ENCODE measurements at places on chromosomes 13 and 19.

DNA sequence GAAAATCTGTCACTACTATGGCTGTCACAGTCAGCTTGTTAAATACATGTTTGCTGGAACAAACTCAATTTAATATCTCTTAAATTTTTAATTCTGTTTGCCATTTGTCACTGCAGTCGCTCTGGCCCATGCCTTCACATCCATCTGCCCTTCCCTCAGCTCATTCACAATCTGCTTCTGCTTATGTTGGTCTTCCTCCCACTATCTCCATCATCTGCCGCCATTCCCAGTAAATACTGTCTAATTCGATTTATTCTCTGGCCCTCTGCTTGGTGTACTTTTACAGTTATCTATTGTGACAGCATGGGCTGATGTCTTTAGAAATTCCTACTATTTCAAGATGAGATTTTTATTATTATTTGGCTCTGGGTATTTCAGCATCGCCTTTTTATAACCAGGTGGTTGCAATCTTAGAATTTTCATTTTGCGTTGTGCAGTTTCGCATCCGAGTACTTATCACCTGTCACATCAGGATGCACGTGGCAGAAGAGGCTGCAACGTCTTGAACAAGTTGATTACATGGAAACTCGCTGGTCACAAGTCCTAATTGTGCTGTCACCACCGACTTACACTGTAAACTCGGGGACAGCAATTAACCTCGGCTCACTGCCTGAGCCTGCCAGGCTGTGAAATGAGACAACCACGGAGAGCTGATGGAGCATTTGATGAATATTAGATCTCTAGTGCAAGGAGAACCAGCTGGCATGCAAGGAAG is 158.4 kb downstream of the MYO16 start:
- DNase-seq = no peak

GRCh38 chr13:83211301-83211700 is 671.0 kb downstream of the SLITRK1 start:
- DNase-seq = no peak

DNA sequence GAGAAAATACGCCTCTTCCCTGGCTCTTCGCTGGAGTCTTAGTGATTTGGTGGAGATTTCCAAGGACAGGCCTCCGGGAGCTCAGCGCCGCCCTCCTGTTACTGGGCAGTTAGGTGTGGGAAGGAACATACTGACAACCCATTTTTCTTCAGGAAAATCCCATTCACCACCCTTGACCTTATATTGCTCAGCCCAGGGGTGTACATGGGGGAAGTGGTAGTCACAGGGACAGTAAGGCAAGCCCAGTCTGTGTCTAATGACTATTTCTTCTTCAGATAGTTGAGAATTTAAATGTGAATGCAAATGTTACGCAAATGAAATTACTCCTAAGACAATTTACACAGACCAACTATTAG is 119.4 kb downstream of the UQCRFS1 start:
- no peak for DNase-seq

- DNase-seq = no peak
These were observed at the start of gene FBN3 for GRCh38 chr19:8149261-8150094. TSS of gene FBN3 (minus strand) at chr19:8149592. CDS start at chr19:8147480, 2,112 bp downstream.

DNA sequence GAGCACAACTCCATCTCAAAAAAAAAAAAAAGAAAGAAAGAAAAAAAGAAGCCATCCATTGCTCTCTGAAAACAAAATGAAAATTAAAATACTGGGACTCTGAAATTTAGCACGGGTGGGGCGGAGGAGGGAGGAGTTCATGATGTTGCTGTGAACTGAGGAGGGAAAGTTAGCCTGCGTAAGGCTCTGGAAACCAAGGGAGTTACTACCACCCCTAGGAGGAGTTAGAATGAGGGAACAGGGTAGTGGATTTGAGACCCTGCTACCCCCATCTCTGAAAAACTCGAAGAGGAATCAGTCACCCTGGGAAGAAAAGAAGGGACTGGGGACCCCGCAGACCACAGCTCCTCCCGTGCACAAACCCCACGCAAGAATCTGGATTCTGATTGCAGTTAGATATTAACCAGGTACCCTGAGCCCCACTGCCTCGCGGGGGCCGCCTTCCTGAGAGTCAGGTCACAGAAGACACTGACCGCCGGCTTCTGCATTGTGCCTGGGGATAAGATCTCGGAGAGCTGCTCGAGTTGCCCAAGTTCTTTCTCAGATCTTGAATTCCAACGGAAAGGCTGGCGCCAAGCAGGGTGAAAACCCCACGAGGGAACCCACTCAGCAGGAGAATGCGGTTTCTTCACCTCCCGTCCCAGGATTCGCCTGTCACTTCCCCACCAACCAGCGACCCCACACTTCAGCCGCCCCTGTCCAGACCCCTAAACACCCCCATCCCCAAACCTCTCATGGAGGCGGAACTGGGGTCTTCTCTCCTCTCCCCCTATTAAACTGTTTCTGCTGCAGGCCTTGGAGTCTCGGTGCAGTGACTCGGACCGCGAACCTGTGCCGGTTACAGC is 870 bp downstream of the ZNF442 start:
- DNase-seq = peak; percentile 12

DNA sequence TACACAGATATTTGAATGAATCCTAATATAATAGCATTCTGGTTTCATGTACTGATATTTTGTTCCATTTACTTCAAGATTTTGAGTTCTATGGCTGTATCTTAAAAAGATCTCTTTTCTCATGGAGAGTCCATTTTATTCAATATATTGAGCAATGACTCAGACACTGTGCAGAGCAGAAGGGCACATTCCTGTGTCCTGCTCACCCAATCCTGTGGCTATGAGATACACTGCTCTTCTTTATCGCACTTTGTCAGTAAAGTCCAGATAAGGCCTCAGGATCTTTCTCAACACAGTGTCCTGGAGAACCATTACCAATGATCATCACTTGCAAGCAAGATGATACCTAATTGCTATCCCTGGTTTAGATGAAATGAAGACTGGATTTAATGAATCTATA is 155.0 kb downstream of the CYSLTR2 start:
- DNase-seq = no peak

- no peak for DNase-seq
These were observed 5.7 kb downstream of the IRGC start for GRCh38 chr19:43721469-43722048.

DNA sequence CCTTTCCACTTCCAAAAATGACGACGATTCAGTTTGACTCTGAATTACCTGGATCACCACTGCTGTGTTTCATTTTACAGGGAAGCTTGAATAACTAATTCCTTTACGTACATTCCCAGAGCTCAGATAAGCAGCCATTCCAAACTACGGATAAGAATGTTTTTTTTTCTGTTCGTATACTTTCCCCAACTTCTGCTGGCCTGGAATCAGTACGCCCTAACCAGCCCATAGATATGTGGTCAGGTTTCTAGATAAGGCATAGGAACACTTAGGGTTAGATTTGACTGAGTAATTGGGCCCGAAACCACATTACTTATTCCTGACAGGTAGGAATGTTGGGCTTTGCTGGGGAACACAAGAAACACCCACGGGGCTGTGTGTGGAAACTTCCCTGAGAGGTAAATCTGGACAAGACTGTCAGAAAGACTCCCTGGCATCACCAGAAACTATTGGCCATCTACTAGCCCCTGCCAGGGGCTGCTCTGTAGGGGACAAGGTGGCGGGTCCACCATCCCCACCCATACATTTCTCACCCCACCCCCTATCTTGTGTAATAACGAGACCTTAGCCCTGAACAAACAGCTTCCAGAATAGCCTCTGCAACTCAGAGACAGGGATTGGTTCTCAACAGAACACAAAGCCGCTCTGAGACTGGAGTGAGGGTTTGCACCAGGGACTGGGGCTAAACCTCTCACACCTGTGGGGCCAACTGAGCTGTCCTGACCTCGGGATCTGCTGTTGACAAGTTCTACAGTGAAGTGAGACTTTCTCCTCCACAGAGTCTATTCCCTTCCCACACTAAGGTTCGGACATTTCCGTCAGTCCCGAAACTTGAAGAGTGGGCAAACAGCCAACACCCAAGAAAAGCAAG is 15.6 kb downstream of the RHPN2 start:
- DNase-seq = no peak

DNA sequence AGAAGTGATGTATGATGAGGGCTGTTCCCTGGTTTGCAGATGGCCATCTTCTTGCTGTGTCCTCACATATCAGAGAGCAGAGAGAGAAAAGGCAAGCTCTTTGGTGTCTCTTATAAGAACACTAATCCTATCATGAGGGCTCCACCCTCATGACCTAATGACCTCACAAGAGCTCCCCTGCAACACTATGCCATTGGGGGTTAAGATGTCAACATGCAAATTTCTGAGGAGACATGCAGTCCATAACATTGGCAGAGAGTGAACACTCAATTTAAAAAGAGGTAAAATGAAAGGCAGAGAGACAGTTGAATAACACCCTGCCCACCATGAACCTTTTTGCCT is 10.9 kb downstream of the FAM187B start:
- no peak for DNase-seq

GRCh38 chr13:45966715-45967114 is 85.8 kb downstream of the ZC3H13 start:
- no peak for DNase-seq

DNA sequence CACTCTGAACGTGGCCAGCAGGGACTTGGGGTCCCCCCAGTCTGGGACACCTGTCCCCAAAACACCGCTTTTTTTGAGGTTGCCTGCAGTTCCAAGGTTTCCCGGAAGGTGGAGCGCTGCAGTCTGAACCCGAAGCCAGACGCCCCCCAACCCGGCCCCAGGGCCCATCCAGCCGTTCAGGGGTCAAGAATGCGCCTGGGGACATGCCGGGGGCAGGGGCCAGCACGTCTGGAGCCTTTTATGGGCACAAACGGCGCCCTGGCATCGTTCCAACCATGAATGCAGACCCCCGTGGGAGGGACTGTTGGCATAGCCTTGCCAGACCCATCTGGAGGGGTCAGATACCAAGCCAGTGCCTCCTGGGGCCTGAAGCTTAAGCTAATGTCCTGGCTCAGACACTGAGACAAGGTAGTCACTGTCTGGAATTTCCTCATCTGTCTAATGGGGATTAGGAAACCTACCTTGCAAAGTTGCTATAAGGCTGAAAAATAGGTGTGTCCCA is 6.9 kb downstream of the S1PR5 start:
- DNase-seq = peak; percentile 76

DNA sequence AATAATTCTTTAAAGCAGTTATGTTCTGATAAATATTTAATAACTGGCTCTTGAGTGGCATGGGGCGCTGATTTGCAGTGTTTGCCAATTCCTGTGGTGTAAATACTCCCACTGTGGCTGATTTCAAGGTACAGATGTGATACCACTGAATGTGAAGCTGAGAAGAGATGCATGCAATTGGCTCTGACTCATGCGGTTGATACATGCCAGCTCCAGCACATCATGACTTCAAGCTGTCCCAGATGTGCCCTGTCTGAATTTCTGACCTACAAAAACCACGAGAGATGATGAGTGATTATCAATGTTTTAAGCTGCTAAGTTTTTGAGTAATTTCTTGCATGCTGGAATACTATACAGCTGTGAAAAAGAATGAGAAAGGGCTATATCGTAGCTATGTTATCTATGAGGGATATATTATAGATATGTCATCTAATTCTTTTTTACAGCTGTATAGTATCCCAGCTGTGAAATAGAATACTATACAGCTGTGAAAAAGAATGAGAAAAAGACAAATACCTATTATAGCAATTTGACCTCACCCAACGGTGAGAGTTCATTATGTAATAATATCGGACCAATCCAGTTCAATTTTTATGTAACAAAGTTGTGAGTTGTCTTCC is 7.6 kb upstream of the ACSBG2 start:
- no peak for DNase-seq

- no peak for DNase-seq
These were observed 9.1 kb downstream of the GRIN3B start for GRCh38 chr19:1009041-1009980.

DNA sequence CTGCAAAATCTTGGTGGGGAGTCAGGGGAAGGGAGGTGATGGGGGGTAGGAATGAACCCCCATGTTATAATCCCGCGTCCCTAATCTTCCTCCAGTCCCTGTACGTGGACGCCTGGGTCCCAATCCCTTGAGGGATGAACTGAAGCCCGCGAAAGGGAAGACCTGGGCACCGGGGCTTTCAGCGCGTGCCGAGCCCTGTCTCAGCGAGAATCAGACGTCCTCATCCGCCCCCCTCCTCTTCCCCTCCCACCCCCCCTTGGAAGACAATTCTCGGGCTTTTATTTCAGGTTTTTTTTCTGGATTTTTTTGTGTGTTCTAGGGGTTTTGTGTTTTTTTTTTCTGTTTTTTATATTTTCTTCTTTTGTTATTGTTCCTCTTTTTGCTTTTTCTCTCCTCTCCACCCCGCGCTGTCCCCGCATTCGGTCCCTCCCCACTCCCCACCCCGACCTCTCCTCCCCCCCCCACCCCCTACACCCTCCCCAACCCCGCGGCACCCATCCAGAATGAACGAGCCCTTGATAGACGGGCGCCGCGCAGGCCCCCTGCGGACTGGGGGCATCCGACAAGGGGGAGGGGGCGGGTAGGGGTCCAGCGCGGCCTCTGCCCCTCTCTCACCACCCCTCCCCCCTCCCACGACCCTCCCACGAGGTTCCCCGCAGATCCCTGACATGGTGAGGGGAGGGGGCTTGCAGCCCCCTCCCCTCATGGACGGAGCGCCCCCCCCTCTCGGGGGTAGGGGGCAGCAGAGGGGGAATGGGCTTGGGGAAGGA is 10.3 kb downstream of the C19orf81 start:
- DNase-seq = no peak

GRCh38 chr13:60689076-60689475 is 292.1 kb downstream of the TDRD3 start:
- DNase-seq = no peak

DNA sequence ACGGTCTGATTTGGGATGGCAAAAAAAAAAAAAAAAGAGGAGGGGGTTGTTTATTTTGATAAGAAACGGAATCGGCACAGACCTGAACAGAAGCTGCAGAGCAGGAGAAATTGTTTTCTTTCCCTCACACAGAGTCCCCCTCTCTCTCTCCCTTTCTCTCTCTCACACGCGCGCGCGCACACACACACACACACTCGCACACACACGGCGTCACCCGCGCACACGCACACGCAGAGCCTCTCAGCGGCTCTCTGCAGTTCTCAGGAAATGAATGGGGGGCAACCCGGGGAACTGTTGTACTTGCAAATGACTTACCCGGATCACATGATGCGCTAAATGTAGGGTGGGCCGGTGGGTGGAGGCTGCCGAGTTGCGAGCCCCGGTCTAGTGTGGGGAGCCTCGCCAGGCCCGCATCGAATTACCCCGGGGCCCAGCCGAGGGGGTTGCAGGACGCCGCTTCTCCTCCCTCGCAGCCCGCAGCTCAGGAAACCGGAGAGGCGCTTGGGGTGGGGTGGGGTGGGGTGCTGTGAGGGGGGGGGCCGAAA is 475 bp downstream of the KLF12 start:
- peak; percentile 78 for DNase-seq

- DNase-seq = no peak
These were observed 245.2 kb downstream of the TBC1D4 start for GRCh38 chr13:75236774-75237173.

GRCh38 chr13:111503905-111504695 is 183.7 kb downstream of the TEX29 start:
- no peak for DNase-seq

DNA sequence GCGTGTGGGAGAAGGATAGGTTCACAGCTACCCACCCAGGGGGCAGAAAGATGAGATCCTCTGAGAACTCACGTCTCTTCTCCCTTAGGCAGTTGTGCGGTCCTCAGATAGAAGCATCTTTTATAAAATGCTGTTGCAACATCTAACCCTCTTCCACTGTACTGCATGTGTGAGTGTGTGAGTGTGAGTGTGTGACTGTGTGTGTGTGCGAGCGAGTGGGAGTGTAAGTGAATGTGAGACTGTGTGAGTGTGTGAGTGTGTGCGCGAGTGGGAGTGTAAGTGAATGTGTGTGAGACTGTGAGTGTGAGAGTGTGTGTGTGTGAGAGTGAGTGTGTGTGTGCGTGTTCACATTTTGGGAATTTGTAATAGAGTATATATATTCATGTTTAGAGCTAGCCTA is 55.6 kb upstream of the F7 start:
- no peak for DNase-seq

GRCh38 chr19:38336638-38337359 is 1.2 kb downstream of the CATSPERG start:
- peak; percentile 97 for DNase-seq

Data from stimulated activated CD4-positive, alpha-beta T cell treated with anti-CD3 and anti-CD28 coated beads, Interleukin-2, amount 100 ng/mL, for 24 hours (primary cell).